CD4-positive, alpha-beta T cell (primary cell): ENCODE measurements at places on chromosomes 4 and X.

DNA sequence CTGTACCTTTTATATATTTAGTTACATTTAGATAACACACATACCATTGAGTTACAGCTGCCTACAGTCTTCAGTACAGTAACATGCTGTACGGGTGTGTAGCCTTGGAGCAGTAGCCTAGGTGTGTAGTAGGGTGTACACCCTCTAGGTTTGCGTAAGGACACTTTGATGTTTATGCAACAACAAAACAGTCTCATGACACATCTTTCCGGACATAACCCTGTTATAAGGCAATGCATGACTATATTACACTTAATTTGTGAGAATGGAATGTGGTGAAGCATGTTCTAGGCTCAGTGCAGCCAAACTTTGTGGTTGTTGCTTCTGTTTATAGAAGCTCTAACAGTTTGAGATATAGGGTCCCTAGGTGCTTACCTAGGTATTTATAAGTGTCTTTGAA, 65.4 kb downstream of the SPRY1 start:
- DNase-seq = no peak

- no peak for DNase-seq
Observed at GRCh38 chrX:84709987-84710386, 207.7 kb upstream of the HDX start.

DNA sequence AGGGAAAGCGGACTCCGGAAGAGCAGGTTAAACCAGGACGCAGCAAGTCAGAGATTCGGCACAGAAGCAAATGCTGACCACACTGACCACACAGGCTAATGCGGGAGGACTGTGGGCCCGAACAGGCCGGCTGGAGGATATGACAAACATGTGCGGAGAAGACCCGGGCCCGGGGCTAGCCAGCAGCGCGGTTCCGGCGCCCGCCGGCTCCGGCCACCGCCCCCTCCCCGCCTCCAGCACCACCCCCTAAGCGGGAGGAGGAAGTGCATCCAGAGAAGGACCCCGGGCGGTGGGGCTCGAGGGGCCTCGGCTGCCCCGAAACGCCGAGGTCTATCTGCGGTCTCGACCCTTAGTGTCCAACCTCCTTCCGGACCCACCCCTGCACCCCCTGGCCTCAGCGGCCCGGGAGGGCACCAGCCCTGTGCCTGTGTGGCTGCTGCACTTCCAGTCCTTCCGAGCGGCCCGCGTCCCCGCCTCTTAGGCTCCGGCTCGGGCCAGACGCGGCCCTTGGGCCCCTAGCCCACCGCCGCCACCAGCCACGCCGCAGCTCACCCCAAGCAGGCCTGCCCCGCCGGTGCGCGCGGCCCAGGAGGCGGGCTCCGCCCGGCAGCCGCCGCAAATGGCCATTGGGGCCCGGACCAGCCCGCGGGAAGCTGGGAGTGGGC, 2.1 kb downstream of the ELOVL6 start:
- DNase-seq = peak; percentile 47

DNA sequence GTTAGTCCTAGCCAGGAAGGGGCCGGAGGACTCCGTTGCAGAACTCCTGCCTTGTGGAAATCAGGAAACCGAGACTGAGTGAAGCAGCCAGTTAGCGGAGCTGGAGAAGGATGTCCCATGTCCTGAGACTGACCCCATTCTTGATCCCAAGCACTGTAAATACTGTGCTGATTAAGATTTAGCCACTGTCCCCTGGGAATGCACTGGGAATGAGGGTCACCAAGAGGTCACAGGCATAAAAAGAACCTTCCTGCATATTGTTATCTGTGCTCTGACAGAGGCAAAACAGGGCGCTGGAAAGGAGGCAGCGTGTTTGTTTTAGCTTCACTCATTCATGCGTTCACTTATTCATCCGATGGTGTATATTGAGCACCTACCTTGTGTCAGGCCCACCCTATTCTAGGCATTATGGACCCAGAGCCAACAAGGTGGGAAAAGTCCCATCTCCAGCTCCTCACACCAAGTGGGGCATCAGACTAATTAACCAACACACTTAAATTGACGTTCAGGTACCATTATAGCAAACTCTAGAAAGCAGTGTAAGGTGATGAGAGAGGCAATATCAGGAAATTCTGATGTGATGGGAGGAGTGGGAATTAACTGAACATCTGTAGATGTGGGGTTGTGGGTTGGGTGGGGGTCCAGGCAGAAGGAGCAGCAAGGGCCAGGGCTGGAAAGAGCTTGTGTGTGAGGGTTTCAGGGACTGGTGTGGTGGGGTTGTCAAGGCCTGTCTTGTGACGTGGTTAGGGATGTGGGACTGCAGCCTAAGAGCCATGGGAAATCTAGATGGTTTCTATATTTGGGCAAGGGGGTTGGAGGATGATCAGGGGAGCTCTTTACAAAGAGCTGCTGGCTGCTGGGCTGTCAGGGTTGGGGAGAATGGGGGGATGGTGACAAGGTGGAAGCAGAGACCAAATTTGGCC, 10.6 kb upstream of the SLC2A9 start:
- no peak for DNase-seq

- DNase-seq = no peak
Observed at GRCh38 chr4:16027114-16027513, 56.7 kb downstream of the PROM1 start.

- no peak for DNase-seq
Observed at GRCh38 chrX:114842181-114842580, 175.2 kb downstream of the IL13RA2 start.

DNA sequence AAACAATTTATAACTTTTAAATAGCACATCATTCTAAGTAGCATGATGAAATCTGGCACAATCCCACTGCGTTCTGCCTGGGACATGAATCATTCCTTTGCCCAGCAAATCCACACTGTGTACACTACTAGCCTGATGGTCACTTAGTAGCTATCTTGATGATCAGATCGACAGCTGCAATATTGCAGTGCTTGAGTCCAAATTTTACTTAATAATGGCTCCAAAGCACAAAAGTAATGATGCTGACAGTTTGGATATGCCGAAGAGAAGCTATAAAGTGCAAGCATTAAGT, 86.6 kb upstream of the NPNT start:
- no peak for DNase-seq

DNA sequence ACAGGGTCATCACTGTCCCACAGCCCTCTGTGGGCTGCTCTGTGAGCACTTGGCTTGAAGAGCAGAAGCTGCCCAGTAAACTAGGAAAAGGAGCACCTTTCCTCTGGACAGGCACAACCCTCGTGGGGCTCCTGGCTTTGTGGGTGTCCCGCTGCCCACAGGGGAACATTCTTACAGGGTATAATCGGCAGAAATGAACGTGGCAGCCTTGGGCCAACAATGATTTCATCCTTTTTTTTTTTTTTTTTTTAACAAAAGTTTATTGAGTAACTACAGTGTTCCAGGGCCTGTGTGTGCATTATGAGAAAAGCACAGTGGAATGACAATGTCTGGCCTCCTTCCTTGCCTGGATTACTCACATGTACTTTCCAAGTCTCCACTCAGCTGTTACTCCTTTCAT, 197.2 kb downstream of the PDGFC start:
- no peak for DNase-seq

- DNase-seq = no peak
Observed at GRCh38 chr4:21768349-21769310, 179.9 kb downstream of the KCNIP4 start.
